ENCODE measurements at places on chromosomes 11 and 22.
A peak's percentile ranks its signal among the peaks of the same experiment; 100 is the strongest.

DNA sequence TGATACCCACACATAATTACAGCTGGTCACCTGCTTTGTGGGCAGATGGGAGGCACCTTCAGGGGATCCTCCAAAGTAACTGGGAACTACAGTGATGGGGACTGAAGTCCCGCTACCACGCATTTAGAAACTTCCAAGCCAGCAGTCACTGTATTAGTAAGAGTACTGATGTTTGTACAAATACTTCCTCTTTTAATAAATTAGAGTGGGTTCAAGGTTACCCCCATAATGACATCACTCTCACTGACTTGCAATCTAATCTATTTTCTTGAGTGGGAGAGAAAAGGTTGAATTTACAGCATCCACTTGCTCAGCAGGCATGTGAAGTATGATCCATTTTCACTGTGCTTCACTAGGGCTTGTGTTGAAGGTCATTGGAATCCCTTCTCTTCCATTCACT lies 72.1 kb upstream of the TIMP3 start:
- DNase-seq: no peak

DNA sequence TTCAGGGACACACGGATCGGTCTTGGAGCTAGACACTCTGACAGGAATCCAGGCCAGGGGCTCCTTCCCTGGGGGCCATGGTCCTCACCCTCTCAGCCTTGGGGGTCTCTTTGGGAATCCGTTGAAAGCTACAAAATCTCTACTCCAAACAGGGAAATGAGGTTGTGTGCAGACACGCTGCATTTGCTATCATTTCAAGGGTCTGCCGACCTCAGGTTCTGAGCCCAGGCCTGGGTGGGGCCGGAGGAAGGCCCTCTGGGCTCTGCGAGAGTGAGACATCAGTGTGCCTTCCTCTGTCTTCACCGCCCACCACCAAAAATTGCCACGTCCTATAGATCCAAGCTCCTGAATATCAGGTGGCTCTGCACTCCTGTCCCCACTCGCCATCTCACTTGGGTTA lies 74.4 kb upstream of the FGF3 start:
- DNase-seq: no peak

- peak; percentile 92 for DNase-seq
Observed at GRCh38 chr22:19943082-19944026, 1.7 kb upstream of the TXNRD2 start.

DNA sequence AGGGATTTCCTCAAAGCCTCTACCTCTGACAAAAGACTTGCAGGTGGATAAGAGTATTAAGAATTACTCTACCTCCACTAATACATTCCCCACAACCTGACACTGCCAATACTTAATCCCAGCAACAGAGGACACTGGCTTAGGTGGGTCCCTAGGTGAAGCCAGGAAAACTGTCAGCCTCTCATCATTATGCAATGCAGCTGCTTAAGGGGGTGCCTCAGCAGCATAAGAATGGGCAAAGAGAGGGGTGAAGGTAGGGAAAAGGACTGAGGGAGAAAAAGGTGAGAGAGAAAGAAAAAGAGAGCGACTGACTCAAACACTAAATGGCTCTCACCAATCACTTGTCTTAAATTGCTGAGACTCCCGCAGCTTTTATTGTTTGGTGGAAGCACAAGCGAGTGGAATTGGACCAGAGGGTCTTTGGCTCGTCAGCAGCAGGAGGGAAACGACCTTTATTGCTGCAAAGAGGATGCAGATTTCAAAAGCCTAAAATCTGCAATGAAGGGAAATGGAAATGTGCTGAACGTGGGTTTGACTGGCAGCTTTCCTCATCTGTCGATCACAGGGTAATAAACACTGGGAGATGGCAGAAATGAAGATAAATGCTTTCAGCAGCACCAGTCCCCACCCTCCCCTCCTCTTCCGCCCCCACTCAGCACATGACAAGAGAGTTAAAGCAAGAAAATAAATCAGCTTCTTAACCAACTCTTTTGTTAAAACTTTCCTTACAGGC lies 64.9 kb upstream of the CHRM4 start:
- no peak for DNase-seq

DNA sequence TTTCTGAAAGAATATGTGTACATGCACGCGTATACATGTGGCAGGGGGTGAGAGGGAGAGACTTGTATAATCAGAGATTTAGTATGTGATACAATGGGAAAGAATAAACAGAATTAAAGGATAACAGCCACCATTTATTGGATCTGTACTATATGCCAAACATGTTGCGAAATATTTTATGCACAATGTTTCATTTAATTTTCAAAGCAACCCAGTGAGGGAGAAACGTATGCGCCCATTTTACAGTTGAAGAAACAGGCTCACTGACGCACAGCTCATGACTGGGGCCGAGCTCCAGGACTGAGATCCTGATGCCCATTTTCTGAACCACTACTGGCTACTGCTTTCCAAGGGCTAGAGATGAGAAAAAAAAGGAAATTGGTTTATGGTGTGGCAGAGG lies 3.3 kb upstream of the OAF start:
- no peak for DNase-seq

GRCh38 chr11:91810871-91811270 lies 413.7 kb upstream of the FAT3 start:
- DNase-seq: no peak

- no peak for DNase-seq
Observed at GRCh38 chr11:77814848-77815247, 5.7 kb downstream of the RSF1 start.

DNA sequence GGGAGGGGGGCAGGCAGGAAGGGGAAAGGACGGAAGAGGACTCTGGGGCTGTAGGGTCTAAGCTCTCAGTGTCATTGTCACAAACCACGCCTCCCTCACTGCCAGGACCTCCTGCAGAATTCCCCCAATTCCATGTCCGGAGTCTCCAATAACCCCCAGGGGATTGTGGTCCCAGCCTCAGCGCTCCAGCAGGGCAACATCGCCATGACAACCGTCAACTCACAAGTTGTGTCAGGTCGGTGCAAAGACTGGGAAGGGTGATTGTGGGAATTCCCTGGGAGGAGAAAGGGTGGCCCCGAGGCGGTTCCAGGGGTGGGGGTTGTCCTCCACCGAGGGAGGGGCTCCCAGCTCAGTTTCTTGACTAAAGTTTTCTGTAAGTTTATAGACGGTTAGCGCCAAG lies 86.0 kb downstream of the FEZ1 start:
- DNase-seq: no peak

DNA sequence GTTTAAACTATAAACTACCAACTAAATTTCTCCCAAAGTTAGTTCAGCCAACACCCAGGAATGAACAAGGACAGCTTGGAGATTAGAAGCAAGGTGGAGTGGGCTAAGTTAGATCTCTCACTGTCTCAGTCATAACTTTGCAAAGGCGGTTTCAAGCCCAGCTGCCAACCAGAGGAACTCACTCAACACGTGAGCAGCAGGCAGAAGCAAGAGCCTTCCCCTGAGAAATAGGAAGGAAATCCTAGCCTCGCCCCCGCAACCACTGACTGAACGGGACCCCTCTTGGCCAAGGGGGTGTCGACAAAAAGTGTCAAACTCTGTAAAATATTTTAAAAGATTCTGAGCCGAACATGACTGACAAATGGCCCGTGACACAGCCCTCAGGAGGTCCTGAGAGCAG lies 4.4 kb upstream of the KRTAP5-9 start:
- no peak for DNase-seq

GRCh38 chr11:119501777-119502405 lies 78.9 kb upstream of the THY1 start:
- DNase-seq: no peak

DNA sequence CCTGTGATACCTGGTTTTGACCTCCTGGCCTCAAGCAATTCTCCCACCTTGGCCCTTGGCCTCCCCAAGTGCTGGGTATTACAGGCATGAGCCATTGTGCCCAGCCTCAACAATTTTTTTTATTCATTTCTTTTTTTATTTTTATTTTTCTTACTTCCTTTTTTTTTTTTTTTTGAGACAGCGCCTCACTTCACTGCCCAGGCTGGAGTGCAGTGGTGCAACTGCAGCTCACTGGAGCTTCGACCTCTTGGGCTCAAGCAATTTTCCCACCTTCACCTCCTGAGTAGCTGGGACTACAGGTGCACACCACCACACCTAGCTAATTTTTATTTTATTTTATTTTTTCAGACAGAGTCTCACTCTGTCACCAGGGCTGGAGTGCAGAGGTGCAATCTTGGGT lies 25.5 kb upstream of the CECR2 start:
- no peak for DNase-seq

DNA sequence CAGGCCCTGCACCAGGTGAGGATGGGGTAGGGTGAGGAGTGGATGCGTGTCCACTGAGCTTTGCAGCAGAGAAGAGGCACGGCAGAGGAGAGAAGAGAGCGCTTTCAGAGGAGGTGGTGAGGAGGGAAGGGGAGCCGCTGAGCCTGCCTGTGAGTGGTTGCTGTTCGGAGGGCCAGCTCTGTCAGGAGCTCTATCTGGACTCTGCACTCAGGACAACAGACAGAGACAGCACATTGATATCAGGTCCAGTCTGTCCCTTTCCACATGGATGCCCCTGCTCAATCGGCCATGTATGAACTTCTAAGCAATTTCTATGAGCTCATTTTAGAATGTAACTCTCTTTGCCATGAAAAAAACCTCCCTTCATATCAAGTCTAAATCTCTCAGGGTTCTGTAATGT lies 158.6 kb downstream of the KIRREL3 start:
- no peak for DNase-seq

DNA sequence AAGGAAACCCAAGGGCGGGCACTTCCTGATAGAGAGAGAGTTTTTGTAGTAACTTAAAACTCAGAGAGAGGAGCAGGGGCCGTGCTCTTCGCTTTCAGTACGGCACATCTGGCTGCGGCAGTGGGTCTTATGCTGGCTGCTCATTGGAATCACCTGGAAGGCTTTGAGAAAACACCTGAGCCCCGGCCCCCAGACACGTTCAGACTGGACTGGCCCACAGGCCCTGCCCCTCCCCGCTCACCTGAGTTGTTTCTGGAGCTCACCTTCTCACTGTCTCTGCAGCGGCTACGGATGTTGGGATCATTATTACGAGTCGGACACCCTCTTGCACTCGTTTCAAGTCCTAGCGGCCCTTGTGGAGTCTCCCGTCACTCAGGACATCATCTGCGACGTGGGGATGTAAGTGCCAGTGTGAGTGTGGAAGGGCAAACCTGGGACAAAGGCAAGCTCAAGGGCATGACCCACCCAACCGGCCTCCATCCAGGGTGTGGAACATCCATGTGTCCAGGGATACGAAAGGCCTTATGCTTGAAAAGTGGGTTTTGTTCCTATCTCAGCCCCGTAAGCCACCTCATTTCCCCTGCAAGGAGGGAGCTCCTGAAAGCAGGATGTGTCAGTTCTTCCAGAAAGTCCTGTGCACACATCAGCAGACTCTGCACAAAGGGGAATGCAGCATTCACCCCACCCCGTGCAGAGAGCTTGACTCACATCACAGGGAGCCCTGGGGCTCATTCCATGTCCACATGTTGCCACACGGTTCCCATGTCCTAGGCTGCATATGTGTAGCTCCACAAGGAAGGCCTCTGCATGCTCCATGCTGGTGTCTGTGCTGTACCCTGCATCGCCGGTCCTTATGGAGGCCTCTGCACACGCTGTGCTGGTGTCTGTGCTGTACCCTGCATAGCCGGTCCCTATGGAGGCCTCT lies 5.4 kb downstream of the NADSYN1 start:
- DNase-seq: no peak

DNA sequence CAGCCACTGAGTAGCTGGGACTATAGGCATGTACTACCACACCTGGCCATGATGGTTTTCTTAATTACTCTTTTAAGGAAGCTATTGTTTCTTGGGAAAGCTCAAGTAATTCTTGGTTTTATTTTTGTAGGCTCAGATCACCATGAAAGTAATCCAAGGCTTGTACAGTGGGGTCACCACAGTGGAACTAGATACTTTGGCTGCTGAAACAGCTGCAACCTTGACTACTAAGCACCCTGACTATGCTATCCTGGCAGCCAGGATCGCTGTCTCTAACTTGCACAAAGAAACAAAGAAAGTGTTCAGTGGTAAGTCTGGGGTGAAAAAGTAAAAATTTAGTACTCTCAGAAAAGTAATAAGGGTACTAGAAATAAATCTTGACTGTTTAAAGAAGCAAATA lies 11.3 kb downstream of the RRM1 start:
- DNase-seq: no peak

DNA sequence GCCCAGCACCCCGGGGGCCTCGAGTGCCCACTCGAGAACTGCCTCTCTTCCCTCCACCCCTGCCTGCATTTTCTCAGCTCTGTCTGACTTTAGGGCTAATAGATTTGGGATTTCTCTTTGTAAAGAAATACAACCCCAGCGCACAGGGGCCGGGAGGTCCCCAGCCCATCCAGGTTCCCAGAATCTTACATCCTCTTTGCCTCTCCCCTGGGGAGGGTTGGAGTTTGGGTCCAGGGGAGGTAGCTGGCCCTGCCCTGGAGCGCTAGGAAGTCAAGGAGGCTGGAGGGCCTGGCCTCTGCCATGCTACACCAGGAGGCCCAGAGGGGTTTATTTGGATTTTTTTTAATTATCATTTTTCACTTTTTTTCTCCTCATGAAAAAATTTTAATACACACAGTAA lies 65.7 kb upstream of the LMO1 start:
- DNase-seq: no peak

DNA sequence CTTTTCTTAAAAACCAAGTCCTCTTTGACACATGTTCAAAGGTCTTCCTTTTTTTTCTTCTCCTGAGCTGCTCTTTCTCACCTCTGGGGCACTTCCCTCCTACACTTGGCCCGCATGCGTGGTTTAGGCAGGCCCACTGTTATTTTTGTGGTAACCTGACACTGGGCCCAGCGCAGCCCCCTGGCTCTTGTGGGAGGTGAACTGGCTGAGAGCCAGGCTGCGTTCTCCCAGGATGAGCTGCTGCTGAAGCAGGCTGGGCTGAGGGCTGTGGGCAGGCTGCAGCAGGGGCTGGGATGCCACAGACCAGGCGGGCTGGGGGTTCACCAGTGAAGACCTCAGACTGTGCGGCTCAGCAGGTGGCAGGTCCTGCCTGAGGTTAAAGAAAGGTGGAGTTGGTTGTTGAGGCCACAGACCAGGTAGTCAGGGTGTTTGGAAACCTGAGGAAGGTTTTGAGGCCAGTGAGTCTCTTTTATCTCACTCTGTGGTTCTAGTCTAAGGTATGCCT lies 72.4 kb downstream of the TEAD1 start:
- DNase-seq: peak; percentile 29

DNA sequence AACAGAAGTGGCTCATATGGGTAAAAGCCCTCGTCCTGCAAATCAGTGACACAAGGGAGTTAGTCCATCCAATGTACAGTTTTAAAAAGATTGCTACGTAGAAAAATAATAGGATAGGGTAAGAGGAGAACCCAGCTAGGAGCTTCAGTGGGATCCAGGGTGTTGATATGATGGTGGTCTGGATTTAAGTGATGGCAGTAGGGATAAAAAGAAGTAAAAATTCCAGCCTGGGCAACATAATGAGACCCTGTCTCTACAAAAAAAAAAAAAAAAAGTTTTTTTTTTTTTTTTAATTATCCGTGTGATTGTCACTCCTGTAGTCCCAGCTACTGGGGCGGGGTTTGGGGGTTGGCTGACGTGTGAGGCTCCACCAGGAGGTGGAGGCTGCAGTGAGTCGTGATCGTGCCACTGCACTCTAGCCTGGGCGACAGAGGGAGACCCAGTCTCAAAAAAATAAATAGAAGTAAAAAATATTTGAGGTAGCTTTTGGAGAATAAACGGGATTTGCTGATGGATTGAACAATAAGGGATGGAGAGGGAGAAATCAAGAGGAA lies 7.0 kb upstream of the L3MBTL2 start:
- no peak for DNase-seq

- DNase-seq: no peak
Observed at GRCh38 chr11:4830909-4831308, 9.8 kb downstream of the OR51F2 start.
